ENCODE measurements at places on chromosomes 2 and 18.

DNA sequence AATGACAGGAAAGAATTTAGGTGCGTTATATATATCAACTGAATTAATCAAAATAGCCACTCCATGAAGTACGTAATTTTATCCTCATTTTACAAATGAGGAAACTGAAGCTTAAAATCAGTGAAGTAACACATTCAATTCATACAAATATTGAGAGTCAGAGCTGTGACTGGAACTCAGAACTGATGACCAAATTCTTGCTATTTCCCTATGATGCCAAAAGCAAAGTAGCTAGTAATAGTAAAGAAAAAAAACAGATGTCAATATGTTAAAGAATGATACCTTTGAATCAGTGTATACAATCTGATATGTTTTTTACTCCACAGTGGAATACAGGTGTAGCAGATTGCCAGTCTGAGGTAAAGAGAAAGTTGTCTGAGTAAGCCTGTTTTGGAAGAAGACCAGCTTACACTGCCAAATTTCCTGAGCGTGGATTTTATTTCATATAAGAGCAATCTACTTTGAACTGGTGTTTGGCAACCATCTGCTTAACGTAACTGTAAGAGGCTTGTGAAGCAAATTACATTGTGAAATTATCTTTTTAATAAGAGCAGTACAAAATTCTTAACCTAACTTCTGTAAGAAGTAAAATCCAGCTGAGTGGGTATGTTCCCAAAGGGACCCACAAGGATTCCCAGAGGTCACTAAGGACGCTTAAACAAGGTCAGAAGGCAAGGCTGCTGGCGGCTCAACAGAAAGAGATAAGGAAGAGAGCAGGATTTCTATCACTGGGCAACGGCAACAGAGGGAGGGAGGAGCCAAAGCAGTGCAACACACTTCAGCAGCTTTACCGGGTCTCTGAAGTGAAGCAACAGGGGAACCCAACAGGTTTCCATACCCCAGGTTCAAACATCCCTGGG lies 85.6 kb downstream of the IKZF2 start:
- no peak for DNase-seq

GRCh38 chr18:59547581-59548182 lies 149.5 kb downstream of the CCBE1 start:
- DNase-seq, result no peak

GRCh38 chr2:159399716-159400415 lies 113.4 kb upstream of the WDSUB1 start:
- DNase-seq, result no peak

DNA sequence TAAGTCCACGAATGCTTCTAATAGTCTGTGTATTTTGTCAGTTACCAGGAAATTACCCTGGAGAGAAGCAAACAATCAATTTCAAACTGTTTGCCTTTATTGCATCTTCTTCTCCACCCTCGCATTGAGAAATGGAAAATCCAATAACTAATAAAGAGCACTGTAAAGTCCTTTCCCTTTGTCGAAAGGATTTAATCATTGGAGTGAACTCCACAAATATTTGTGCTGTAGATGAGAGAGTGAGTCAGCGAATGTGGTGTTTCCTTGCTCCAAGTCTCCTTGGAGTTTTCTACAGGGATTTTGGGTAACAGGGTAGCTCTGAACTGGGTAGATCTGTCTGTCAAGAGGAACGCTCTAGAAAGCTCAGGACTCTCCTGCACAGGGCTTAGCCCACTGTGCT lies 240.2 kb downstream of the KCNS3 start:
- no peak for DNase-seq

DNA sequence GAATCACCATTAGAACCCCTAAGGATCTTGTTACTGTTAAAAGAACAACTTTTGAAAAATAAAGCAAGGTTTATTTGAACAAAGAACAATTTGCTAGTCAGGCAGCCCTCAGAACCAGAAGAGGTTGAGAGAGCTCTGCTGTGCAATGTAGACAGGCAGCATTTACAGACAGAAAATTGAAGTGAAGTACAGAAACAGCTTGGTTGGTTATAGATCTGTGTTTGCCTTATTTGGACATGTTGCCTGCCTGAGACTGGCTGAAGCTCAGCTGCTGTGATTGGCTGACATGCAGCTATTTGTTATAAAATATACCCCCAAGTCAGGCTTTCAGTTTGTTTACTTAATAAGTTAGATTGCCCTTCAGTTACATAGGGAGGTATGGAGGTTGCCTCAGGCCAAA lies 12.5 kb downstream of the MSTN start:
- no peak for DNase-seq

DNA sequence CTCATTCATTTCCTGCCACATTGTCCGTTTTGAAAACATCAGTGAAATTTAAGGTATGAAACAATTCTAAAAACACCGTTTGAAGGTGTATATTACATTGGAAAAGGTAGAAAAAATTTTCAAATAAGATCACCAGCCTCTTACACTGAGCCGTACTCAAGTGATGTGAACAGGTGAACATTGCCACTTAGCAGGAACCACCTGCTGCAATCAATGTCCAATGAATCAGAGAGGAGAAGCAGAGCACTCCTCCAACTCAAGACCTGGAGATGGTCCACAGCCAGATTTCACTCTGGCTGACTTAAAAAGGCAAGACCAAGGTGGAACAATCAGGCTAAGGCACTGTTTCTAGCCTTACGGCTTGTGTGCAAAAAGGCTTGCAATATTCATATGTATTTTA lies 110.3 kb upstream of the TTN start:
- no peak for DNase-seq

- DNase-seq, result peak; percentile 36
These were observed 11.9 kb downstream of the GAL3ST2 start for GRCh38 chr2:241788572-241788971.

DNA sequence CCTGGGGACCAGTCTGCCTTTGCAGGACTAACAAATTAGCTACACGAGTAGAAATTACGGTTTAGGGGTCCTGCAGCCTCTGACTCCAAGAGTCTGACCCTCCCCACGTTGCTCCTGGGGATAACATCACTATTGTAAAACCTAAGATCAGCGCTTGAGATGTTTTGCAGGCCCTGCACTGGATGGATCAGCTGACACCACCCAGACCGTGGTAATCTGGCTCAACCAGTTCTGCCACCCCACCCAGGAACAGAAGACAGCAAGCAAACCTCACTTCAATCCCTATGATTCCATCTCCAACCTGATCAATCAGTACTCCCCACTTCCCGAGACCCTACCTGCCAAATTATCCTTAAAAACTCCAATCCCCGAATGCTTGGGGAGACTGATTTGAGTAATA lies 31.7 kb downstream of the NGEF start:
- no peak for DNase-seq

- DNase-seq, result no peak
These were observed 3.0 kb downstream of the ACTR1B start for GRCh38 chr2:97660775-97661389.

- DNase-seq, result no peak
These were observed 205.1 kb downstream of the ARL4C start for GRCh38 chr2:234291765-234292204.

DNA sequence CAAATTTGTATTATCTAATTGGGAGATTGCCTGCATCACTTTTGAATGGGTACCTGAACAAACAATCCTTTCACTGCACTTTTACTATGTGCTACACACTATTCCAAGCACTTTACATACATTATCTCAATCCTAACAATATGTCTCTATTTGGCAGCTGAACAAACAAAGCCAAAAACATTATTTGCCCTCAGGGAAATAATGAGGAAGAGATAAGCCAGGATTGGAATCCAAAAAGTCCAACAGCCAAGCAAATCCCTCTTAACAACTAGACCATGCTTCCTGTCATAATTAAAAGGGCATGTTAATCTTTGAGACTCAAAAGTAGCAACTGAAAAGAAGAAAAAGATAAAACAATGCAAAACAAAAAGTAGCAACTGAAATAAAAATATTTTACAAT lies 32.1 kb downstream of the RPRD1A start:
- DNase-seq, result no peak

- no peak for DNase-seq
These were observed 49.3 kb downstream of the TMX3 start for GRCh38 chr18:68665628-68666027.

- DNase-seq, result no peak
These were observed 108.4 kb upstream of the MCFD2 start for GRCh38 chr2:47024046-47024445.

Data from GM13976 (cell line).